Left hindlimb (tissue), 1 donor: ENCODE measurements at places on chromosomes 2 and 18.

DNA sequence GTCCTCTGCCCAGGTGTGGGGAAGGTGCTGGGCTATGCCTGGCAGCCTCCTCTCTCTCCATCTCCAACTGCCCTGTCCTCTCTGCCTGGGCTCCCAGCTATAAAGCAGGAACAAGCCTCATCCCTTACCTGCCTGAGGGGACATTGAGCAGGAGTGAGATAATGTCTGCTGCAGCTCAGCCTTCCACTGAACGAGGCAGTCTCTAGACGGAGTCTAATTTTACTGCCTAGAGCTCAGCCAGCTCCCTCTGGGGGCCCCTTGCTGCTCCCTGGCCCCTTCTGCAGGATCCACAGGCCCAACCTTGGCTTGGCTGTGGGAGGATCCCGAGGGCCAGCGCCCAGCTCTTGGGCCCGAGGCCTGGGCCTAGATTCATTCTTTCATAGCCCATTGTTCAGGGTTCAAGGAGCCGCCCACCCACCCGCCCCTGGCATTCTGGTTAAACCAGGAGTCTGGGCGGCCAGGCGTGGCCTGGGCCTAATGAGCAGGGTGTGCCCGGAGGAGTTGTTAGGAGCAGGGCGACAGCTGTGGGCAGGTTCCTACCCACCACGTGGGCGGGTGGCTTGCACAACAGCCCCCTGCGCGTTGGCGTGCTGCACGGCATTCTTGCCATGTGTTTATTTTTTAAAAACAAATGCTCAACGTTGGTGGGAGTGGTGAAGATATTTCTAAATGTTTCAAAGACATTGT is 44.6 kb downstream of the FOSL2 start:
- no peak for DNase-seq

DNA sequence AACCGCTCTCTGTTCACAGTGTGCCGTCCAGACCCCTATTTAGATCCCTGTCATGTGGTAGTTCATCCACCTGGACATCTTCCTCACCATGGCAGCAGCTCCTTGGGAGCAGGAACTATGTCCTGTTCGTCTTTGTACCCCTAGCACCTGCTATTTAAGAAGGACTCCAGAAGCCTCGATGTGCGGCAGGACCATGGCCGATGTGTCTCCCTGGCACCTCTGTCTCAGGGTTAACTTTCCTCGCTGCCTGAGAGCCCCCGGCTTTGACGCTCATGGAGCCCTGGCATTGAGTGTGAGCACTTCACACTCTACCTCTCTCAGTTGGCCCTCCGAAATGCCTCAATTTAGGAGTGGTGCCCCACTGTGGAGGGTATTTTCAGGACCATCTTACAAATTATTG is 152.0 kb downstream of the FAM210A start:
- no peak for DNase-seq

- DNase-seq = no peak
Observed at GRCh38 chr18:36311026-36311570, 13.6 kb downstream of the FHOD3 start.

GRCh38 chr2:55992455-55992854 is 68.9 kb upstream of the EFEMP1 start:
- no peak for DNase-seq

DNA sequence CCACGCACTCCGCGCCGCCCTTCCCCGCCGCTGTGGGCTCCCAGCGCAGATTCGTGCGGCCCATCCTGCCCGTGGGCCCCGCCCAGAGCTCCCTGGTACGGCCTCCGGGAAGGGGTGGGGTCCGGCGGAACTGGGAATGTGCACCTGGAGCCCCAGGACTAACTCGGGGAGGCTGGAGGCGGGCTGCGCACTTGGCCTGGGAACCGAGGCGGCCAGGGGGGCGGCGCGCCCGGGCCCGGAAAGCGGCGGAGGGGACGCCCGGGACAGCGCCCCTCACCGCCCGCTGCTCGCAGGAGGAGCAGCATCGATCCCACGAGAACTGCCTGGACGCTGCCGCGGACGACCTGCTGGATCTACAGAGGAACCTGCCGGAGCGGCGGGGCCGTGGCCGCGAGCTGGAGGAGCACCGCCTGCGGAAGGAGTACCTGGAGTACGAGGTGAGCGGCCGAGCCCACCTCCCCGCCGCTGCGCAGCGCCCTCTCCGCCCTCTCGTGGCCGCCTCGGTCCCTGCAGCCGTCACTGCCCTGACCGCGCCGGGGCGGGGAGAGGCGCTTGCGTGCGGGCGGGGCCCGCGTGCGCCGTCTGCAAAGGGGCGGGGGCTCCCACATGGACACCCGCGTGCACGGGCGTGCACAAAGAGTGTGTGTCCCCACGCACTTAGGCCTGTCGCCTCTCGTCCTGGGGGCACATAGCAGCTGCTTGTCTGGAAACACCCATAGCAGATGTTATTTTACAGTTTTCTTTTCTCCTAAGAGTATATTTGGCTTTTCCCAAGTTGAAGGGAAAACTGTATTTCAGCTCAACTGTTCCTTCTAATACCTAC is 25.2 kb downstream of the PSD4 start:
- peak; percentile 86 for DNase-seq

GRCh38 chr2:196324211-196324610 is 152.8 kb upstream of the STK17B start:
- no peak for DNase-seq

- no peak for DNase-seq
Observed at GRCh38 chr2:181203412-181203811, 223.0 kb downstream of the UBE2E3 start.

DNA sequence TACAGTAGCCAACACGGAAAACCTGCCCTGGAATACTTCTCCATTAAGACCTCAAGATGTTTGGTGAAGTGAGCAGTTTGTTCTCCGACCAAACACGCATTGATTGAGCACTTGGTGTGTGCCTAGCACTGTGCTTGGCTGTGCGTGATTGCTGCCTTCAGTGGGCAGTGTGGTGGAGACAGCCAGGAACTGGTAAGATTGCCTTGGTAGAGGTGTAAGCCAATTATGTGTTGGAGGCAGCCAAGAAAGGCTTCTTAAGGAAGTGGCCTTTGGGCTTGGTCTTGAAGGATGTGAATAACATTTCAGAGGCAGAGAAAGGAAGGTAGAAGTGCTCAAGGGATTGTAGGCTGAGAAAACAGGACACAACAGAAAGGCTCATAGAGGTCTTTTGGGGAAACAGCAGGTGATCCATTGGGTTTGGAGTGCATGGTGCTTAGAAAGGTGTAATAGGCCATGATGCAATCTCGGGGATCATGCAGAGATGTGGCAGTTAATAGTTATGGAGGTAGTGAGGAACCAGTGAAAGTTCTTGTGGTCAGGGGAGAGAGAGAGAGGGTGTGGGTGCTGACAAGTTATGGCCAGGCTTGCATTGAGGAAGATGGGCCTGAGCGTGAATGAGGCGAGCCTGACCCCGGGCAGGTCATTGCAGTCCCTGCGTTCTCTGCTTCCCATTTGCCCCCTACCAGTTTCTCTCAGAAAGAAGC is 6.3 kb downstream of the B3GNT2 start:
- DNase-seq = no peak

GRCh38 chr2:42345986-42346385 is 15.0 kb downstream of the COX7A2L start:
- DNase-seq = no peak

- no peak for DNase-seq
Observed at GRCh38 chr2:192286093-192286701, 91.5 kb upstream of the TMEFF2 start.

- no peak for DNase-seq
Observed at GRCh38 chr2:172394002-172394401, 33.4 kb upstream of the ITGA6 start.

DNA sequence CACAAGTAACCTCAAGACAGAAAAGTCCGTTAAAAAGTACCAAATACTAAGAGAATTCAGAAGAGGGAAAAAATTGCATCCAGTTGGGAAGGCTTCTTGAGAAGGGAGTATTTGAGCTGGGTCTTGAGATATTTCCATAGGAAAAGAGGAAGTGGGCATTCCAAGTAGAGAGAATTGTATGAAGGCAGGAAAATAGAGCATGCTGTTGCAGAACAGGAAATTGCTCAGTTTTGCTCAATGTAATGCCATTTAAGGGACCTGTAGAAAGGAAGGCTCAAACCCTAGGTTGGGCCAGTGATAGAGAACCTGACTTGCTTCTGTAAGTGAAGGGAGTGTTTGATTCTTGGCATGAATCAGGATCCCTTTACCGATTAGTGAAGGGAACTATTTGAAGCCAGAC is 1.0 kb upstream of the ZC3H8 start:
- no peak for DNase-seq

GRCh38 chr2:197498235-197498936 is 1.3 kb downstream of the HSPD1 start:
- DNase-seq = no peak

DNA sequence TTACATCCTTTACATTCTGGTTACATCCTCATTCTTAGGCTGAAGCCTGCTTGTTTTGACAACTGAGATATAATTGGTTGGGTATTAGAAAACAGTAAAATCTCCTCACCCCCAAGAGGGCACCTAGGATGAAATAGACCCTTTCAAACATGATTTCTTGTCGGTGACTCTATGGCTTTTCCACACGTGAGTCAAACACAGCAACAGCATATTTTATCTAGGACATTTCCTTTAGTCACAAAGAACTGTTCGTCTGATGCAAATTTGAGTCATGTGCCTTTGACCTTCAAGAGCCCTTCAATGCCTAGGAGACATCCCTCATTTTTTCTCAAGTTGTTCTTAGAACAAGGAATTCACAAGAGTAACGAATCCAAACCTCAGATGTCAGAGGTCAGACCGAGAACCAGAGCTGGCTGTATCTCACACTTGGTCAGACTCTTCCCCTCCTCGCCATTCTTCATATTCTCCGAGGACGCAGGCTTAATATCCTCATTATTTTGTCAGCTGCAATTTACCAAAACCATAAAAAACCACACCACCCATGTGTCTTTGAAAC is 60.5 kb upstream of the ALKAL2 start:
- no peak for DNase-seq

- DNase-seq = no peak
Observed at GRCh38 chr2:180208841-180209240, 201.7 kb upstream of the CWC22 start.

DNA sequence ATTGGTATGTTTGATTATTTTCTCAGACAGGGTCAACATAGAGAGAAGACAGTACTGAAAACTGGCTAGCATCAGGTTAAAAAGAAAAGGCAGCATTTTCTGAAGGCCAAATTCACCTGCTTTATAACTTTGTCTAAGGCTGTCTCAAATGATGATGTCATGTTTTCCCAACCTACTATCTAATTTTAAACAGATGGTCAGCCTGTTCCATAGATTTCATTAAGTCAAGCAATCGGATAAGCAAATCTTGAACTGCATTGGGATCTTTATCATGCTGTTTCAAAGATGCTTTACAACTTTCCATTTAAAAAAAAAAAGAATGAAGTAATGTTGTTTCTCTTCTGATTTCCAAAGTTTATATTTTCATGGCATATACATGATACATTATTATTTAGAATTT is 56.3 kb upstream of the SPOPL start:
- DNase-seq = no peak

DNA sequence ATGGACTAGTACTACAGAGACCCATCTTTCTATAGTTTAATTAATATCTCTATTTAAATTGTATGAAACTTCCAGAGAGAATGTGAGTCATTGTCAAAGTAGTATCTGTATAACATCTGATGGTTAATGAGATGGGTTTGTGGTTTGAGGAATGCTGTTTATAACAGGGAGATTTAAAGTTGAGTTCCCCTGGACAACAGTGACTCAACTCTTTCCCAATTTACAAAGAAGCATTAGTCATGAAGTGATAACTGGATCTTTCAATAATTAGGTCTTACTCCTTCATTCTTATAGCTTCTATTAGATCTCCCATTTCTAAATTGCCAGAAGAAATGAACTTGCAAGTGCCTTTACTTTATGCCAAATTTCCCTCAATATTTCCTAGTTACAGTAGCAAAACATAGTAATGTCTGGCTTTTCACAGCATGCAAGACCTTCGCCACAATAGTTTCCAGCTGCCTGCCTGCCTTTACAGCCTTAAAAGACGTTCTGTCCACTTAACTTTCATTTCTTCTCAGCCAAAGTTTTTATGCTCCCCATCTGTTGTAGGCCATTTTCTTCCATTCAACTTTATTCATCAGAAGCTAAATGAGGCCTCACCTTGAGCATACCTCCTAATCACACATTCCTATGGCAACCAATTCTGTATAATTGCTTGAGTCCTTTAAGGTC is 47.7 kb upstream of the WDR75 start:
- no peak for DNase-seq

- DNase-seq = no peak
Observed at GRCh38 chr2:96498021-96498431, 7.1 kb downstream of the NEURL3 start.

DNA sequence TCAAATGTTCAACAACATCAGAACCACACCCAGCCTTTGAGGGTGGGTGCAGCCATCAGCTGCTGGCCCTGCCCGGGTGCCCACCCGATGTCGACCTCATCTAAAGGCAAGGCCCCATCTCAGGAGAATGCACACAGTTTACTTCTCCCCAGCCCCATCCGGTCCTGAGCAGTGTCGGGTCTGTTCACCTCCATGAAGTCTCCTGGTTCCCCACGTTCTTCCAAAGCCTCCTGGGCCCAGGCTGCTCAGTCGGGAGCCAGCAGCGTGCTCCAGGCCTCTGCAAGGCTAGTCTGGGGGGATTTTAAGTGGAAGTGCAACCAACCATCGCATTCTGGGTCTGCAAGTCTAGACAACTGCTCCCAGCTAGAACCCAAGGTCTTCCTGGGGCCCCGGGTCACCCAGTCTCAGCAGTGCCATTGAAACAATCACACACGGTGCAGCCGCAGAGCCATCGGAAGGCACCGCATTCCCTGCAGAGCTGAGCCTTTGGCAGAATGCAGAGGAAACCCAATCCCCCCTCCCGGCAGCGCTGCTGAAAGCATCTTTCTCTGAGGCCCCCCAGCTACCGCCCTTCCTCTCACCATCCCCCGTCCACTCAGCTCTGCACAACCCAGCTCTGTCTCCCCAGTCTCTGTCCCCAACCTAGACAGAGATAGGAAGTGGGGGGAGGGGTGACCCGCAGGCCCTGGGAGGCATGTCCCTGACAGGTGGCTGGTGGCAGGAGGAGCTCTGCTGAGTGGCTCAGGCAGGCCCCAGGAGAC is 8.5 kb downstream of the ESPNL start:
- DNase-seq = no peak

DNA sequence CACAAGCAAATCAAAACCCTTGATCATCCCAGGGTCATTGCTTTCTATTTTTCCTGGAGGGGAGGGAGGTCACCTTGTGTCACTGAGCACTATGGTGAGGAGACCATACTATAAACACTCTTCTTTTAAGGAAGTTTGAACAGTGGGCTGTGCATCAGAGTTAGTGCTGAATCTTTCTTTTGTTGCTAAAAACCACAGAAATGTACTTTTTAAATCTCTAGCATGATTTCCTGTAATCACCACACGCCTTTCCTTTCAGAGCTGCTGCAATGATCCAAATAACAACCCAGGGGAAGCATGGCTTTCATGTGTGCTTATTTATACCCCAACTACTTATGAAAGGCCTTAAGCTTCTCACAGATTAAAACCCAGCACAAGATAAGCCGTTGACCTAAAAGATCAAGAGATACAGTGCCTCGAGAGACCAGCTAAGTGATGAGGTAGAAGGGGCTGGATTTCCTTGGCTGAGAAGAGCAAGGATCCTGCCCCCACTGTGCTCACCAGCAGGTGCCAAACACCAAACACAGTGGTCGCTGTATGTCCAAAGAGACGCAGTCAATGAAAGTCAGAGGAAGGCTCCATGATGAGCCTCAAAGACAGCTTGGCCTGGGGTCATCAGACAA is 34.7 kb downstream of the TRABD2A start:
- DNase-seq = no peak

- no peak for DNase-seq
Observed at GRCh38 chr18:50855976-50856757, 22.8 kb upstream of the ME2 start.
